ENCODE measurements at places on chromosomes 12 and 14.

DNA sequence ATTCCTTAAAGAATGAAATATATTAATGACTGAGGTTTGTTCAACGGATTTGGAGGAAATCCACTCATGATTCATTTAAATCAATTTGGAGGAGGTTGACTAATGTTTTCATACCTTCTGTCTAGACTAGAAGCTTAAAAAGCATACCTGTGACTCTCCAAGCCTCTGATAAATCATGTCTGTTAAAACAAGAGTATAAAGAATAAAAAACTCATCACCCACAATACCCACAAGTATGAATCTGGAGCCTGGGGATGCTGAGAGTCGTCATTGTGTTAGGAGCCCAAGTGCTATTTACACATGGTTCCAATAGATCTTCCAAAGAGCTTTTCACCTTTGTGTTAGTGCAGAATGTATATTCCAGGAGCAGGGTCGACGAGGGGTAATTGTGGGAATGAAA, 86.8 kb upstream of the ADAMTS20 start:
- no peak for DNase-seq

GRCh38 chr12:67928621-67929383, 60.4 kb upstream of the IFNG-AS1 start:
- DNase-seq, result no peak

DNA sequence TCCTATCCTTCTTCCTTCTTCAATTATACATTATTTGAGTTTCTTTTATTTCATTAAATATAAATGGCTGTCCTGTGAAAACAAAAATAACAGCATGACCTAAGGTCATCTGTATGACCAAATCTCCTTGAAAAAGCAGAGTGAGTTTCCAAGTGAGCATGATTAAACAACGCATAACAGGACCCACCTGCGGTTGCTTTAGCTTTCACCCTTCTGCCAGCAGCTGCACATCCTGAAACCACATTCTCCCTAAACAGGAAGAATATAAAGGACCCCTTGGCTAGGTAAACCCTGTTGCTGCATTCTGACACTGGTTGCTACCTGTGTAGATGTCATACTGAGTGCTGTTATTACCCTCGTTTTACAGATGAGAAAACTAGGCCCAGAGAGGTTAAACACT, 42.8 kb upstream of the CPM start:
- no peak for DNase-seq

- DNase-seq, result no peak
Observed at GRCh38 chr12:63916561-63917476, 72.3 kb downstream of the SRGAP1 start.

- DNase-seq, result no peak
Observed at GRCh38 chr12:105334001-105334400, 3.5 kb downstream of the C12orf75 start.

GRCh38 chr12:26088998-26089397, 35.8 kb downstream of the BHLHE41 start:
- DNase-seq, result no peak

DNA sequence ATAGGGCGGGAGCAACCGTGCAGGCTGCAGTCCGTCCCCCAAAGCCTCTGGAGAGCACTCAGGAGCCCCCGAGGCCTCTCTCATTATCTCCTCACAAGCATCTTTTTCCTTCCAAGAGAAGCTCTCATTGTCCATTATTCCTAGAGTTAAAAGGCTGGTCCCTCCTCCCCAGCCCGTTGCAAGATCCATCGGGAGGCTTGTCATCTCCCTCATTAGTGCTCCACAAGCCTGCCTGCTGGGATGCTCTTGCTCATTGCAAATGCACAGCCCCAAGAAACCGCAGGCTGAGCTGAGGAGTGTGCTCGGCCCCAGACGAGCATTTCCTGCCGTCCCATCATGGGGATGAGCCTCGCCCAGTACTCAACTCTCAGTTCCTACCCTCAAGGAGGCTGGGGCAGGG, 23.3 kb downstream of the NUAK1 start:
- no peak for DNase-seq

Measured in stimulated activated CD4-positive, alpha-beta T cell treated with anti-CD3 and anti-CD28 coated beads, Interleukin-1b, Interleukin-23, amount 100 ng/mL, for 1 hour (primary cell).